ENCODE measurements at places on chromosomes 16 and 17. TPM values are rescaled to one million over a fixed set of nuclear protein-coding genes. Genes with fewer than 3 reads are reported as not detected.

DNA sequence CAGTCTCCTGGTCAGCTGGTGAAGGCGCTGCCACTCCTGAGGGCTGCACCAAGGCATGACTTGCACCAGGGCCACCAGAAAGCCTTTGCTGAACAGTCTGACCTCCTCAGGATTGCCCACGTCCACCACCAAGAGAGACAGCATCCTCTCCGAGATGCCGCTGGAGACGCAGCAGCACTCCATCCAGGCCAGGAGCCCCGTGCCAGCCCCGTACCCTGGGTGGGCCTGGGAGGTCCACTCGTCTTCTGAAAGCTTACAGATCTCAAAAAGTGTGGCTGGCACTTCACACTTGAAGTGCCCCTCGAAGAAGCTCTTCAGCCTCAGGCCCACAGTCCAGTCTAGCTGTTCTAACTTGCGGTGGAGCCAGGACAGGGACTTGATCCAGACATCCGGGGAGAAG lies 6.7 kb downstream of the GEMIN4 start:
- H3K27me3 ChIP-seq, result no peaks in the 10 kb centered on the region
- H3K4me1 ChIP-seq, result peaks cover under 1% of the 10 kb centered on the region
- H3K27ac ChIP-seq, result no peak overlapping the region
- H3K36me3 ChIP-seq, result peaks cover 32% of the 10 kb centered on the region
- H3K4me3 ChIP-seq, result no peak overlapping the region

DNA sequence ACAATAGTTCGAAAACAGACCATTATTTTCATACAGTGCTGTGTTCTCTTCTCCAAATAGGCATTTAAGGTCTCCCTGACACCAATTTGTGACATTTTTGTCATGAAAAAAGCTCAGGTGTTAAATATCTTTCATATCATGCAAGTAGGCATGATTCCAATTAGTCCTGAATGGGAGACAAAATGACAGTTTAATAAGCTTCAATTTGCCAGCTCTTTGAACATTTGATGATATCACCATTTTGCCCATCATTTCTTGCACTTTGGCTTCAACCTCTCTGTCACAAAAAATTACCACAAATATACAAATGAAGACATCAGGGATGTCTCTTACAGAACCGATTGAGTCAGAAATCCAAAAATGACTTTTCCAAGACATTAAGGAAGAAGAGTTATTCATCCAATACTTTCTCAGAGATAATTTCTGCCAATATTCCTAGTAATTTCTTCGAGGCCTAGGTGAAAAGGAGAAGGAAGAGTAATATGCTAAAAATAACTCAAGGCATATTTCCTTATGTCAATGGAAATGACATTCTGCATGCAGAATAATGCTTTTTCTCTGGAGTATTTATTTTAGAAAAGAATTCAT lies 298.1 kb downstream of the CEP112 start:
- H3K36me3 ChIP-seq, result no peaks in the 10 kb centered on the region
- no peaks in the 10 kb centered on the region for H3K27me3 ChIP-seq
- DNase-seq, result no peak
- H3K27ac ChIP-seq, result no peak overlapping the region

DNA sequence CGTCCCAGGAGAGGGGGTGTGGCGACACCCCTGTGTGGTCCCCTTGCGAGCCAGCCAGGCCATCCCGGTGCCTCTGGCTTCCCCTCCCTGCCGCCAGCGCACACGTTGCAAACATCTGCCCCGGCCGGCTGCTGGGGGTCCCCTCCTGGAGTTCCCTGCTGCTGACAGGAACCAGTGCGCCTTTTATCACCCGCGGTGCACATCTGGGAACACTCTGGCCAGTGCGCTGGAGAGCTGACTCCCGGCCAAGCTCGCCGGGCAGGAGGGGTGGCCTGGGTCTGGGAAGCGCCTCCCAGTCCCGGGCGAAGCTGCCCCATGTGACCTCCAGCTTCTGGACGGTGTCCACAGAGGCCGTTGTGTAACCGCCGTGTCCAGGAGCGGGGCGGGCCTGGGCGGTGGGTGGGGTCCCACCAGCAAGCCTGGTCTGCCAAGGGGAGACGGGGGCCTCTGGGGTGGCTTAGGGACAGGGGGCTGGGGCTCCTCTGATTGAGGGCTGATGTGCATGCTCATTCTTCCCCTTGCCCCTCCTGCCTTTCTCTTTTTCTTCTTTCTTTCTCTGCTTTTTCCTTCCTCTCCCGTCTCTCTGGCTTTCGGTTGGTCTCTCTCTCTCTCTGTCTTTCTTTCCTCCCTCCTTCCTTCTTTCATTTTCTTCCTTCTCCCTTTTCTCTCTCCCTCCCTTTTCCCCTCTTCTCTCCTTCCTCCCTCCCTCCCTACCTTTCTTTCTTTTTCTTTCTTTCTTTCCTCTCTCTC lies 25.2 kb upstream of the CIBAR2 start:
- H3K27ac ChIP-seq, result no peak overlapping the region
- H3K4me1 ChIP-seq, result peaks cover 44% of the 10 kb centered on the region
- no peaks in the 10 kb centered on the region for H3K36me3 ChIP-seq
- no peak for DNase-seq
- H3K4me3 ChIP-seq, result no peak overlapping the region

- H3K27me3 ChIP-seq, result peaks cover 4% of the 10 kb centered on the region
- peaks cover 10% of the 10 kb centered on the region for H3K4me1 ChIP-seq
- no peak for DNase-seq
- no peak overlapping the region for H3K4me3 ChIP-seq
- no peaks in the 10 kb centered on the region for H3K36me3 ChIP-seq
Observed at GRCh38 chr17:17386094-17386800, 83.1 kb downstream of the NT5M start.

- H3K27me3 ChIP-seq, result no peaks in the 10 kb centered on the region
- no peak for DNase-seq
- H3K4me1 ChIP-seq, result peaks cover 16% of the 10 kb centered on the region
- peaks cover 2% of the 10 kb centered on the region for H3K36me3 ChIP-seq
Observed at GRCh38 chr17:83031321-83031945, 48.0 kb upstream of the METRNL start.

DNA sequence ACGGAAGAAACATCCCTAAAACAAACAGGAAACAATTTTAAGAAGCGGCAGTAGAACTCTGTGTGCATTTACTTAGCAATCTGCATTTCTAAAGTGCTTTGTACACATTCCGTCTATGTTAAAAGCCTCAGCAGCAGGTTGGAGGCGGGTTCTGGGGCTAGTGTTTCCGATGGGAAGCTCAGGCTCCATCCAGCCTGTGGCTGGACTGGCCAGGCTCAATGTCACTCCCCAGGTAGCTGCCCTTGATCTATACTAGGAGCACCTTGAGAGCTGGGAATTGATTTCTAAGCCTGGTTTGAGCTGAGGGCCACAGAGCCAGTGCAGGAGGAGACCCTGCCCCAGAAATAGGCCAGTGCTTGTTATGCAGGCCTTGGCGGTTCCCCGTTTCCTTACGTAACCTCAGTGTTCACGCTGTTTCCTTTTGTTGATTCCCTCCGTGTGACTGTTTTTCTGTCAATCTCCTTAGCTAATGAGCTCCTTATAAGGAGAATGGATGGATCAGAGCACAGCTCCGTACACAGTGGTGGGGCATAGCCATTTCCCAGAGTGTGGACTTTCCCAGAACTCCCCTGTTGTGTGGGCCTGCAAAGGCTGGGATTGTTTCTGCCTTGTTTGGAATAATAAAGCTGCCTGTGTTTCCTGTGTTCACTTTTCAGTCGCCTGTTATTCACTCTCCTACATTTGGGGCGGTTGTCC lies 21.4 kb downstream of the ADORA2B start:
- no peak overlapping the region for H3K27ac ChIP-seq
- peaks cover 15% of the 10 kb centered on the region for H3K4me1 ChIP-seq
- no peaks in the 10 kb centered on the region for H3K36me3 ChIP-seq
- no peaks in the 10 kb centered on the region for H3K27me3 ChIP-seq

ZG16B gene
- 1.1 TPM for total RNA-seq

DNA sequence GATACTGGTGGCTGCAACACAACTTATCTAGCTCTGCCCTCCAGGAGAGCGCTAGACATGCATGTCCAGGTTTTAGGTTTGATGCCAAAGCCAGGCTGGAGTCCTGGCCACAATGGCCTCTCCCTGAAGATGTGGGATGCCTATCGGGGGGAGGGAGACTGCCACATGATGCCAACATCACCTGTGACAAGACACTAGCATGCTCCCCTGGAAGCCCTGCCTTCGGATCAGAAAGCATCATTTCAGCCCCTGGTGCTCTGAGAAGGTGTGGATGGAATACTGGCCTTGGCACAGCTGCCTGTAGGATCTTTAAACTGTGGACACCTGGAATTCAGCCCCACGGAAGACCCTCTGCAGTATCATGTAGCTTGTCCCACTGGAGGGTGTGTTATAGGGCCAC lies 93.5 kb downstream of the SHISA6 start:
- H3K27ac ChIP-seq, result no peak overlapping the region
- no peak overlapping the region for H3K4me3 ChIP-seq
- H3K4me1 ChIP-seq, result no peaks in the 10 kb centered on the region
- H3K27me3 ChIP-seq, result no peaks in the 10 kb centered on the region
- no peaks in the 10 kb centered on the region for H3K36me3 ChIP-seq

Data from natural killer cell (primary cell).